ENCODE measurements at places on chromosomes 4 and X.

- peak; percentile 78 for DNase-seq
These were observed at the start of gene RPGR for GRCh38 chrX:38327007-38327774. TSS of gene RPGR (minus strand) at chrX:38327509. CDS start at chrX:38327367, 142 bp downstream.

DNA sequence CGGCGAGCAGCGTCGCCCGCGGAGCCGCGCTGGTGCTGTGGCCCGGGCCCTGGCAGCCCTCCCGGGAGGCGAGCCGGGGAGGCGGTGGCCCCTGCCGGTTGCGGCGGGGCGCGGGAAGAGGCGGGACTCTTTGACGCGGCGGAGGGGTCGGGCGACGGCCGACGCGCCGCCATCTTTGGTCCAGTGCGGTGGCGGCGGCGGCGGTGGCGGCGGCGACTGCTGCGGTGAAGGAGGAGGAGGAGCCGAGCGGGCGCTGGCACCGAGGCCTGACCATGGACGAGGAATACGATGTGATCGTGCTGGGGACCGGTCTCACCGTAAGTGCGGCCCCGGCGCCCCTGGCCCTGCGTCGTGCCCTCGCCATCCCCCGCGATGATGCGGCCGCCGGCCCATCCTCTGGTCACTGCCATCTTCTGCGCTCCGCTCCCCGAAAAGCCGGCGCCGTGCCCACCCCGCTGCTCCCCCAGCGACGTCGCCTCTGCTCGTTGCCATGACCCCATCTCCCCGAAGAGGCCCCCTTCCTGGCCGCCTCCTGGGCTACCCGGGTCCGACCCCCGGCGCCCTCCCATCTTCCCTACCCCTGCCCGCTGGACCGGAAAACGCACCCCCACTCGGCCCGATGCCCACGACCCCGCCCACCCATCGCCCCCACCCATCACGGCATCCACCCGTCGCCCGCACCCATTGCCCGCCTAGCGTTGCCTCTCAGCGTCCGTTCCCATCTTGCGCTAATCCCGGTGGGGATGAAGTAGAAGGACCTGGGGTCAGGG lies at the start of gene GDI1:
Gene GDI1 (plus strand): TSS at position 172 of the 770 bp plus-strand sequence. CDS start 101 bp downstream, at position 273.
- DNase-seq = no peak

DNA sequence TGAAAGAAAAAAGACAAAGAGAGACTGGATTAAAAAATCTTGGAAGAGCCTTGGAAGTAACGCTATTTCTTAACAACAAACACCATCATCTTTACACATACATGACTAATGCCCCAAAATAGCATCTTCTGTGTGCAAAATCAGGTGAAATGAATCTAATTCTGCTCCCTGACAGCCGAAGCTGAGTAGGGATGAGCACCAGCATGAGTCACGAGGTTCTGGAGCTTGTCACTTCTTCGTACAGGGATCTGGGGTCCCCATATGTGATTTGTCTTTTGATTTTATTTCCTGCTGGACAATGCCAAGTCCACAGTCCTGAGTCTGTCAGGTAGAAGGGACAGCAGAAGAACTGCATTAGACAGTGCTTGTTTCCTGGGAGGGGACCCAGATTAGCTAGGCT lies 55.9 kb downstream of the OSTC start:
- no peak for DNase-seq

DNA sequence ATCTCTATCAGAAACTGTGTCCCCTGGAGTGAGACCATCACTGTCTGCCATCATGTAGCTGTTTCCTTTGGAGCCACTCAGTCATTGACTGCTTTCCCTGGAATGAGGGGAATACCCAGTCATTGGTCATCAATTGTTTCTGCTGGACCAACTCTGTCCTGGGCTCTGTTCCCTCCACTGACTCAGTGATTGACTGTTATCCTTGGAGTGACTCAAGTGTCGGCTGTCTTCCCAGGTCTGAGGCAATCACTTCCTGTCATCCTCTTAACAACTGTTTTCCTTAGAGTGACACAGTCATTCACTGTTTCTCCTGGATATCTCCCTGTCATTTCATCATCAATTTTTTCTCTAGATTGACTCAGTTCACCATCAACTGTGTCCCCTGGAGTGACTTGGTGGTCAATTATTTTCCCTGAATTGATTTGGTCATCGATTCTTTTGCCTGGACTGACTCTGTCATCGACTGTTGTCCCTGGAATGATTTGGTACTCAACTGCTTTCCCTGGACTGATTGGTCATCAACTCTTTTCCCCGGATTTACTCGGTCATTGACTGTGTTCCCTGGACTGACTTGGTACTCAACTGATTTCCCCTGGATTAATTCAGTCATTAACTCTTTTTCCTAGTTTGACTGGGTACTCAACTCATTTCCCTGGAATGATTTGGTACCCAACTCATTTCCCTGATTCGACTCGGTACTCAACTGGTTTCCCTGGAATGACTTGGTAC lies 327.9 kb upstream of the VCX start:
- no peak for DNase-seq

DNA sequence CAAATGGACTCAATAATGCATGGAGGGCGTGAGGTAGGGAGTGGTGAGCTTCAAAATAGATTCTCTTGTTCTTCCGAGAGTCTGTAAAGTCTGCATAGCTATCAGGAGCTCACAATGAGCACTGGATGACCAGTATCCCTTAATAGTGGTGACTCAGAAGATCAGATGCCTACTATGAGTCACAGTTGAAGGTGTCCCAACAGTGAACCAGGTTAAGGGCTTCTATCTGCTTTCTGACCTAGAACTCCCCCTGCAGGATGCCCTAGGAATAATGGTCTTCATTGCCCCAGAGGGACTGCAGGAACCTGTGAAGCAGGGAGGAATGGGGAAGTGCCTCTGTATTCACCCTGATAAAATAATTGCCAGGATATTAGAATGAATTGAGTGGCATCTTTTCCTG lies 22.1 kb downstream of the DGKK start:
- DNase-seq = no peak
